ENCODE measurements at places on chromosomes 11 and 22. TPM values are rescaled to one million over a fixed set of nuclear protein-coding genes. Genes with fewer than 3 reads are reported as not detected.

The PATZ1 gene
- 105 TPM for total RNA-seq

DNA sequence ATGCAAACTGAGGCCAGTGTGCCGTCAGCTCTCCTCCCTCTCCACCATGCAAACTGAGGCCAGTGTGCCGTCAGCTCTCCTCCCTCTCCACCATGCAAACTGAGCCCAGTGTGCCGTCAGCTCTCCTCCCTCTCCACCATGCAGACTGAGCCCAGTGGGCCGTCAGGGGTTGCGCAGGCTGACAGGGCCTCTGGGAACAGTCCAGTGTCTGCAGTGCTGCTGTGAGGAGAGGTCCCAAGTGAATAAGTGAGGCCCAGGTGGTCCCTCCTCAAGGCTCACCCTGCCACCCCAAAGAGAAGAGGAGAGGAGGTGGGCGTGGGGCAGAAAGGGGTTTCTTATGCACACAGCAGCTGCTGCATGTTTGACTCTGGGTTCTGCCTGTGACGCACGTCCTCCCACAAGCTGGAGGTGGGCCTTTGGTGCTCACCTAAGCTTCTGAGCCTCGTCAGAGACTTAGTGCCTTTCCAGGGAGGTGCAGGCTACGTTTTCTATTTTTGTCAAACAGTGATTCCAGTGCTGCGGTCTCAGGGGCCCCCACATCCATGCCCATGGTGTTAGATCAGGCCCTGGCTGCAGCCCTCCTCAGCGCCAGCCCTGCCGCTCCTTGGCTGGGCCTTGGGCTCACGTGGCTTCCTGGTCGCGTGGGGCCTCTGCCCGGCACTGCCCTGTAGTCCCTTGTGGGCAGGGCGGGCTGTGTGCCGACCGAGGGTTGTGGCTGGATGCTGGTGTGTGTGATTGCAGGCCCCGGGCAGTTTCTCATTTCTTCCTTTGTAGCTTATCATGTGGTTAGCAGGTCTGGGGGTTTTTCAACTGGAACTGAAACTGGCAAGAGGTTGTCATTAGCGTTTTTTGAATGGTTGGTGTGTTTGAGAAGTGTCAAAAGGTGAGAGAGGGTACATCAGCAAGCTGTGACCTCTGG lies 7.1 kb downstream of the TPCN2 start:
- no peak for DNase-seq

The ASCL2 gene
- total RNA-seq: not detected

DNA sequence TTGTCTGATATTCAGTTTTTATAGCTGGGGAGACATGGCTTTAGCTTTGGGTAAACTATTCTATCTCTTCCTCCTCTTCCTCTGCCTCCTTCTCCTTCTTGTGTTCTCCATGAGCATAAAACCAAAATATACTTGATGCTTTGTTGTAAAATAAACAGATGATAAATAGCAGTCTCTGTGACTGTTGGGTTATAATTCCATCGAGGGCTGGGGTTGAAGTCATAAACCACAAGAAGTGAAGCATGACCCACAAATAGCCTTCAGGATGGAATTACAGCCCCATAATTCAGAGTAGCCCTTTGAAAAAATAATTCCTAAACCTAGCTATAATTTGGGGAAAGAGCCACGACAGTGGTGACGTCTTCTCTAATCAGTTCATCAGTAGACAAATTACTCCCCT lies 177.7 kb downstream of the SNX19 start:
- no peak for DNase-seq

DNA sequence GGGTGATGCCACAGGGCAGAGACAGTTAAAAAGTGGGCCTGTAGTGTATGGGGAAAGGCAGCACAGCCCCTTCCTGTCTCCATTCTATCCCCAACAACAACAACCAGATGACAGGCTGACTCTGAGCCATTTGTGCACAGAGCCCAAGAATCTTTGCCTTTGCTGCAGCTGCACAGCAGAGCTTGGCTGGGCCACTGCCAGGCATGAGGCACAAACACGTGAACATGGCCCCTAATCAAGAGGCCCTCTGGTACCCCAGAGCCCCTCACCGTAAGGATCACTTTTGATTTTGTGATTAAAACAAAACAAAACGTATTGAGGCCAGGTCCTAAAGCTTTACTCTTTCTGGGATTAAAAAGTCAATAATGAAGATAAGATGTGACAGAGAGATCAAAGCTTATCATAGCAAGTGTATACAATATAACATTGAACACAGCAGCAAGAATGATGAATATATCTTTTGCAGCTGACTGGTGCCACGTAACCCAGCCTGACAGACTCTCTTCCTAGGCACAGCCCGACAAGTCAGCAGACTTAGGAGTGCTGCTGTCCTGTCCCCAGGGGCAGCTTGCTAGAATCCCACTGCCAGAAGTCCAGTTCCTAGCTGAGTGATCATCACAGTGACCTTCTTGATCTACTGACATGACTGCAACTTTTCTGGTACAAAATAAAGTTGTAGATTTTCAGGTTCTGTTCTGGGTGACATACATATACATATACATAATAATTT lies 117.8 kb downstream of the SERGEF start:
- no peak for DNase-seq

- DNase-seq: no peak
Observed at GRCh38 chr22:24580276-24580675, 12.6 kb downstream of the LRRC75B start.

The BTBD18 gene
- total RNA-seq: not detected

DNA sequence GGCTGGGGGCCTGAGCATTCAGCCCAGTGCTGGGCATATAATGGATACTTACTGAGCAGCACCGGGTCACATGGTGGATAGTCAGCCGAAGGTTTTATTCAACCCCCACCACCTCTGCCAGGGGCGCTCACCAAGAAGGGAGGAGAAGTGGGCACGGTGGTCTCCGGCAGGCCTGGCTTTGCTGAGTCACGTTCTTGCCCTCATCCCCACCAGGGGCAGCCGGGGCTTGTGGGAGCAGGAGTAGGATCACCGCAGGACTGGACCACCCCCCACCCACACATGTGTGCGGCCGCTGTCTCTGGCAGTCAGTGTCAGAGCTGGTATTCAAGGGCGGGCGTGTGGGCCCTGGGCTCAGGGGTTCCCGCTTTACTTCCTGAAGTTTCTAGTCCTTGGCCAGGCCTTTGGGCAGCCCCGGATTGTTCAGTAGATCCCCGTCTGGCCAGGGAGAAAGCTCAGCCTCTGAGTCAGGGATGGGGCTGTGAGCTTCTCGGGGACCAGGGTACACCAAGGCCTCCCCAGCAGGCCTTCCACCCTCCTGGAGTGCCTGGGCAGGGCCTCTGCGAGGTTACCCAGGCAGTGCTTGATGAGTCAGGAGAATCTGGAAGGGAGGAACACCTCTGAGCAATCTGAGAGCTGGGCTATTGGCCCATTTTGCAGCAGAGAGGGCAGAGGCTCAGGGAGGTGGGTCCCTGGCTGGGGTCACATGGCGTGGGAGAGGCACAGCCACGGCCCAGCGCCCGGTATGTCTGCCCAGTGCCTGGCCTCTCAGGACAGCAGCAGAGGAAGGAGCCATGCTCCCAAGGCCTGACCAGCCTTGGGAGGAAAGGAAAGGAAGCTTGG lies 60.6 kb downstream of the RTL6 start:
- DNase-seq: no peak

DNA sequence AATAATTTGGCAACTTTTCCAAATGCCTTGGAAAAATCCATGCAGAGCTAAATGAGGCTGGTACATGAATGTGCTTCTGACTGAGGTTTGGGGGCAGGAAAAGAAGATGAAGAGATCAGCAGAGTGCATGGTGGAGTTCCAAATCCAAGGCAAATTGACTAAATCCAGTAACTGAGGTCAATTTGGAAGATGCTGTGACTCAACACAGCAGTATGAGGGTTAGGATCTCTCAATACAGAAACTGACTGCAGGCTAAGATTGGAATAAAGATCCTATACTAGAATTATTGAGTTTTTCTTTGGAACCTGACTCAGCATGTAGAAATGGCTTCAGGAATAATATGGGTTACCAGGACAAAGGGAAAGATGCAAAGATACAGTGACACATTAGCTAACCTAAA lies 99.3 kb upstream of the FAT3 start:
- DNase-seq: no peak

- no peak for DNase-seq
Observed at GRCh38 chr22:39405346-39406085, 5.9 kb downstream of the TAB1 start.

The DPP3 gene
- 66.8 TPM for total RNA-seq

All from neural crest cell (in vitro differentiated cells).